ENCODE measurements at places on chromosomes 3 and 15. TPM values are rescaled to one million over a fixed set of nuclear protein-coding genes. Genes with fewer than 3 reads are reported as not detected.

Gene RASA2
- 16.9 TPM for total RNA-seq

Gene GOLGA8G
- total RNA-seq = not detected

Gene C2CD4B
- 0.25 TPM for total RNA-seq

Gene ITIH4
- total RNA-seq = 0.66 TPM

Gene SCAANT1
- total RNA-seq = not detected

Gene MRPS25
- 22.4 TPM for total RNA-seq

Gene RASGRP1
- 0.22 TPM for total RNA-seq

Gene ITPKA
- total RNA-seq = 18.1 TPM

Gene MYL3
- not detected for total RNA-seq

Gene MOBP
- under 0.01 TPM for total RNA-seq

Gene NANOGP8
- total RNA-seq = not detected

Gene RPL14
- total RNA-seq = 331 TPM

Gene PARP15
- total RNA-seq = under 0.01 TPM

Gene BSN
- under 0.01 TPM for total RNA-seq

Gene EIF2A
- total RNA-seq = 201 TPM

Gene ACKR2
- total RNA-seq = 0.37 TPM

Gene ADPRH
- total RNA-seq = 4.5 TPM

Gene C3orf22
- total RNA-seq = not detected

Gene ANKRD34C
- not detected for total RNA-seq

Gene WHAMM
- total RNA-seq = 4.4 TPM

Gene NOX5
- total RNA-seq = 0.25 TPM

Gene SOX2
- total RNA-seq = not detected

Gene RBM6
- 62.8 TPM for total RNA-seq

Gene GPD1L
- 11.6 TPM for total RNA-seq

All from uterine smooth muscle cell (primary cell).